ENCODE measurements at places on chromosomes 1 and 21.

DNA sequence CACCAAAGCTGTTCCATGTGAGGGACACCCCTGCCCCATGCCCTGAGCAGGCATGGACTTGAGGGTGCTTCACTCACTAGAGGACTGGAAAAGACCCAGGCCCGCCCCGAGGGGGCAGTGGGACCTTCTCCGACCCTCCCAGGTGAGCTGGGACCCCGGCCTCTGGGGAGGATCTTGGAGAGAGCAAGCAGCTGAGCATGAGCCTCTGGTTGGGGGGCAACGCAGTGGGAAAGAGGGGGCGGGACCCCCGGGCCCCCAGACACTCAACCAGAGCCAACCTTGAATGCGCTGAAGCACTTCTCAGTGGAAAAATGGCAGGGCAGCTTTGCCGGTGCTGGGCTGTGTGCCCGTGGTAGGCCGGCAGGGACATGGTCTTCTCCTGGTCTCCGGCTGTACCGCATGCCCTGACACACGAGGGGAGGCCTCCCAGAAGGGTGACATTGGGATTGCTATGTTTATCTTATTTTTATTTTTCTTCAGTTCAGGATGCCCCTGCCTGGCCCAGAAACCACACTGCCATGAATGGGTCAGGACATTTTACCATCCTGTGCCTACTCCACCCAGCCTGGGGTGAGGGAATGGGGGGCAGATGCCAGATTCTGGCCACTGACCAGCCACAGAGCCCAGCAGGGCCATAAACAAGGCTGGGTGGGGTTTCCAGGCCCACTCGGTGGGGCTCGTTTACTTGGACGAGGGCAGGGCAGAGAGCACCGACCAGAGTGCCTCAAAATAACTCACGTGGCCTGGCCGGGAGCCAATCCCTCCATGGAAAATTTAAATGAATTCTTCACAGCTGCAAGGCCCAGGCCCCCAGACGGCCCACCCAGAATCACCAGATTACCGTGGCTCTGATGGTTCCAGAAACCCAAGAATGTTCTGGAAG lies 17.2 kb upstream of the LAPTM5 start:
- no peak for DNase-seq

DNA sequence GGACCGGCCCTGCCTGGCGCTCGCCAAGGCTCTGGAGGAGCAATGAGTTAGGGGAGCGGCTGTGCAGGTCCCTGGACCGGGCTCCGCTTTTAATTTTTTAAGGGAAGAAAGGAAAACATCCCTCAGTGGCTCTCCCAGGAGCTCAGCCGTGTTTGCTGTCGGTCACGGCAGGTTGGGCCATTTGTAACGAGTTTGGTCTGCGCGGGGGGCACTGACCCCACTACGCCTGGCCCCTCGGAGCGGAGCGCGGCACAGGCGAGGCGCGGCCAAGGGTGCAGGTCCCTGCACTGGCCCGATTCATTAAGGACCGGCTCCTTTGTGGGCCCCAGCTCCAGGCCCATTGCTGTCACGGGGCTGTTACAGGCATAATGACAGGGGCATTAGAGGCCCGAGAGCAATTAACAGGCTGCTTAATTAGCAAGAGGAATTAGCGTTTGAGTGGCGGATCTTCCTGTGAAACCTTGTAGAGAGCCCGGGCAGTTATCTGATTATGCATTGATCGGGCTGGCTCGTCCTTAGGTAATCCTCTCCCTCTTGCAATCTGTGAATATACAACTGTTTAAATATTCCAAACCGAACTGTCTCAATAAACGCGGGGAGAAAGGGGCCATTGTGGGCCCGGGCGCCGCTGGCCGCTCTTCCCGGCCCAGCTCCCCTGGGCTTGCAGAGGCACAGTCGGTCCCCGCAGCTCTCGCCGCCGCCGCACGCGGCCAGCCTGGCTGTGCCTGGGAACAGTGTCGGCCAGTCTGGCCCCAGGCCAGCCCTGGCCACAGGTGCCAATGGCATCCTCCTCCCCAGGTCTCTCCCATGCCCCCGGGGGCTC lies 56.8 kb downstream of the PRDM16 start:
- DNase-seq, result no peak

- no peak for DNase-seq
Measured at GRCh38 chr1:186626356-186626932, 53.8 kb downstream of the PTGS2 start.

- no peak for DNase-seq
Measured at GRCh38 chr1:185574139-185574875, 159.9 kb upstream of the HMCN1 start.

- DNase-seq, result no peak
Measured at GRCh38 chr1:186770421-186770820, 58.3 kb upstream of the PLA2G4A start.

- DNase-seq, result no peak
Measured at GRCh38 chr21:42724226-42724920, 71.0 kb downstream of the PDE9A start.

- no peak for DNase-seq
Measured at GRCh38 chr1:58804853-58805565, 21.2 kb upstream of the JUN start.

DNA sequence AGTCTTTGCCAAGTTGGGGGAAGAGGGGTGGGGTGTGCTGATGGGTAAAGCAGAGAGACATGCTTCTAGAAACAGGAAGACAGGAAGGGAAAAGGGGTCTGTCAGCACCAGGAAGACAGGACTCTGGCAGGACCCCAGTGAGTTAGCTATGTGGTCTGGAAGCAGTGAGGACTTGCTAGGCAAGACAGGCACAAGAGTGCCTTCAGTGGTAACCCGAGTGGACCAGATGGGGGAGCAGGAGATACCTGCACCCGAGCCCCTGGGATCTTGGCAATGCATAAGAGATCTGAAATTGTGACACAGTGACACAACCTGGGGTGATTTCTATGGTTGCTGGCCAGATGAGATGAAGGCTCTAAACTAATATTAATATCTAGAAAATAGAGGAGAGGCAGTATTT lies 7.0 kb downstream of the TLR5 start:
- no peak for DNase-seq

DNA sequence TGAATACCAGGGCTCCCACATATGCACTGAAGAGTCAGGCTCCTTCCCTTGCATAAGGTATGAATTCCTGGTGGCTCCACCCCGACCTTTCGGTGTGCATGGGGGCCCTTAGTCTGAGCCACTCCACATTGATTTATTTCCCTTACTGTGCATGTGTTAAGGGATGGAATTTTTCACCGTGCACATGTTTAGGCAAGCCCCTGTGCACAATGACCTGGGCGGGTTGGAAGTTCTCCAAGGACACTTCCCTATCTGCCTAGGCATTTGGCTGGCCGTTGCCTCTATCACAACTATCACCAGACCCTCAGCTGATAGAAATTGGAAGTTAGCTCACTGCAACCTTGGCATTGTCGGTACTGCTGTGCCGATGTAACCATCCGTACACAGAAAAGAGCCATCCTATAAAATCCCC lies 9.7 kb downstream of the S100A6 start:
- DNase-seq, result no peak

GRCh38 chr1:46466477-46467182 lies 23.0 kb upstream of the DMBX1 start:
- no peak for DNase-seq

DNA sequence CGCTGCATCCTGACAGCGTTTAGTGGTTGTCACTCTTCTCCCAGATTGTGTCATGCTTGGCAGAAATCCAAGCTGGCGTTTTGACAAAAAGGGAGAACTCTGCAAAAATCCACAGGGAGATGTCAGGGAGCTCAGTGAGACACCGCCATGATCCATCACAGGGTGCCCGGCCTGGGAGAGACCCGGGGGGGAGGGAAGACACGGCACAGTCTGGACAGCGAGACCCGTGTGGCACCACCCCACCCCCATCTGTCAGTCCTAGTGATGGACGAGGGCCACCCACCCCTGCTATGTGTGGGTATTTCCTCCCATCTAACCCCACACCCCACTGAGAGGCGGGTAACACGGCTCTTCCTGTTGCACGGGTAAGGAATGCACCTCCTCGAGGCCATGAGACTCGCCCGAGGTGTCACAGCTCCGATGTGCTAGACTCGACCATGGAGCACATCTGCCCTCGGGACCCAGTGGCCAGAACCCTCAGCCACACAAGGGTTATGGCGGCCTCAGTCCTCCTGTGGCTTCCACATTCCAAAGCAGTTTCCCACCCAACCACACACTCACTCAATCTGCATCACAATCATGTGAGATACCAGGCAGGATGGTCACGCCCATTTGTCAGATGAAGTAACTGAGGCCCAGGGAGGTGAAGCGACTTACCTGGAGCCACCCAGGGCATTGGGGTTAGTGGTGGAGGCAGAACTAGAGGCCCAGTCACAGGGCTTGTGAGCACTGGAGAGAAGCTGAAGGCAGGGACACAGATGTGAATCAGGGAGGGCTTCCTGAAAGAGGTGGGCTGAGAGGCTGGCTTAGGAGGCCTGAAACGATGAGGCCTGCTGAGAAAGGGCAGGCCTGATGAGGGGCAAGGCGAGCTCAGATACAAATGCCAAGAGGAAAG lies 688.5 kb downstream of the MATN1 start:
- no peak for DNase-seq

- DNase-seq, result no peak
Measured at GRCh38 chr1:230827801-230828200, 40.5 kb downstream of the C1orf198 start.

GRCh38 chr1:200837931-200838571 lies 34.7 kb upstream of the GPR25 start:
- no peak for DNase-seq

DNA sequence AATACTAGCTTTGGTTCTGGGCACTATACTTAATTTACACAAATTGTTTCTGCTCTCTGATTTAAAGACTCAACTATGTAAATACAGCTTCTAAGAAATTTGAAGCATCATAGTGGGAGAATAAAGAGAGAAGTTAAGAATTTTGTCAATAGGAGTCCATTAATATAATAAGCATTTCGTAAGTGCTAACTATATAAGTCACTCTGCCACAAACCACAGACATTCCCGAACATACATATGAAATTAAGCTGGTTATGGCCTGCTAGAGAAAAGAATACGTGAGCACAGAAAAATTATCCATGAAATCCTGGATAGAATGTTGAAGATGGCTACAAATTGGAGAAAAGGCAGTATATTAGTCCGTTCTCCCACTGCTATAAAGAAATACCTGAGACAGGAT lies 526.2 kb downstream of the MRPL39 start:
- DNase-seq, result no peak

GRCh38 chr1:243710467-243710866 lies 139.6 kb downstream of the AKT3 start:
- no peak for DNase-seq

- peak; percentile 43 for DNase-seq
Measured at GRCh38 chr1:151838222-151839081, 1.2 kb downstream of the C2CD4D start.

DNA sequence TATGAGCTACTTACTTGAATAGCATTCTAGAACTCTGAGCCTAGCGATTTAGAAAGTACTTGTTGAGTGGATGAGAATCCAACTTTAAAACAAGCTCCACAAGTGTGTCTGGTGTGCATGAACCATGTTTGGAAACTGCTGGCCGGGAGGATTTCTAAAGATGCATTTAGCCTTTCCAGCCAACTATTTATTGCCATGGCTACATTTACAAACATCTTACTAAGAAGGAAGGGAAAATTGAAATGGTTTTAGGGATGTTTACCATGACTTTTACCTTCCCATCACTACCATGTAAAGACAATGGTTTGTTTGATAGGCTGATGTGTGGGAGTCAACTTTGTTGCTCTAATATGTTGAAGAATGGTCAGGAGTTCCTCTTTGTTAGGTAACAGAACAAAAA lies 37.7 kb upstream of the ARHGAP29 start:
- DNase-seq, result no peak

- no peak for DNase-seq
Measured at GRCh38 chr1:197761654-197762053, 13.6 kb downstream of the DENND1B start.

DNA sequence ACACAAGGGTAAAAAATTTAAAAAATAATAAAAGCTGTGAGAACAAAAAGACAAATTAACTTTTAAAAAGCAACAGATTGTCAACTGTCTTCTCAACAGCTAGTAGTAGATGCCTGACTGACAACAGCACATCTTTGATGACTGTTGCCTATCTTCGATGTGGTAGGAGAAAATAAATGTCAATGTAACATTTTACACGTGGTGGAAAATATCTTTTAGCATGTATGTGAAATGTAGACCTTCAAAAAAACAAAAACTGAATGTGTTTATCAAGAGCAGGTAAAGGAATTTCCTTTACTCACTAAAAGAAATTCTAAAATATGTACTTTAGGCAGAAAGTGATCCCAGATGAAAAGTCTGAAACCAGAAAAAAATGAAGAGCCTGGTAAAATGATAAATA lies 42.9 kb downstream of the CD53 start:
- no peak for DNase-seq

- DNase-seq, result no peak
Measured at GRCh38 chr1:12453400-12454343, 164.3 kb downstream of the DHRS3 start.

DNA sequence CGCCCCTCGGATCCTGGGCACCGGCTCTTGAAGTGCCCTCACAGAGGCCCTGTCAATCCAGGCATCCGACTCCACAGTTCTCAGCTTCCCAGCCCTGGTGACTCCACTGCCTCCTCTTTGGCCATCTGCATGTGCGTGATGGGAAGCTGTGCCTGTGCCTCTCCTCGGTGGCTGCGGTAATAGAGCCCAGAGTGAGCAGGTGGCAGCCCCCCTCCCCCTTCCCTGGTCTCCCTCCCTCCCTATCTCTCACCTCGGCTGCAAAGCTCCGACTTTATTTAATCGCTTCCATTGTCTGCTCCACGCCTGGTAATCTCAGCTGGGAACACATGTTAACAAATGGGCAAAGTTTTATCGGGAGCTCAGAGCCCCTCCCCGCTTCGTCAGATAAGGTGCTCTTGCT lies 91.9 kb downstream of the IGSF21 start:
- no peak for DNase-seq

DNA sequence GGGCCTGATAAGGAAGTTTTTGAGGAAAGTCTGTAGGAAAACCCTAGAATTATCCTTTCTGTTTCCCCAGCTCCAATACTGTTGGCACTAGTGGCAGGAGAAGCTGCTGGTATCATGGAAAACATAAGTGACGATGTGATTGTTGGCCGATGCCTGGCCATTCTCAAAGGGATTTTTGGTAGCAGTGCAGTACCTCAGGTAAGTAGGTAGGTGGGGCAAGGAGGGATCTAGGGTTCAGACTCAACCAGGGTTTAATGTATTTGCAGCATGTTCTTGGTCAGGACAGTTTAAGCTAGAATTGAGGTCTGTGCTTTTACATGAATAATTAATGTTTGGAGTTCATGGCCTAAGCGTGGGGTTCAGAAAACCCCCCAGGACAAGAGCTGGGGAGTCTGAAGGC lies 62.1 kb downstream of the KDM1A start:
- DNase-seq, result no peak

Measured in activated T-helper 9 cell treated with anti-CD3 and anti-CD28 coated beads, Interleukin-2, amount 50 U/mL, for 16 hours (primary cell).